Renal cortex interstitium (tissue), 15 donors: ENCODE measurements at places on chromosomes 6 and 20.

- DNase-seq = no peak
These were observed 134.8 kb downstream of the DTNBP1 start for GRCh38 chr6:15527838-15528617.

DNA sequence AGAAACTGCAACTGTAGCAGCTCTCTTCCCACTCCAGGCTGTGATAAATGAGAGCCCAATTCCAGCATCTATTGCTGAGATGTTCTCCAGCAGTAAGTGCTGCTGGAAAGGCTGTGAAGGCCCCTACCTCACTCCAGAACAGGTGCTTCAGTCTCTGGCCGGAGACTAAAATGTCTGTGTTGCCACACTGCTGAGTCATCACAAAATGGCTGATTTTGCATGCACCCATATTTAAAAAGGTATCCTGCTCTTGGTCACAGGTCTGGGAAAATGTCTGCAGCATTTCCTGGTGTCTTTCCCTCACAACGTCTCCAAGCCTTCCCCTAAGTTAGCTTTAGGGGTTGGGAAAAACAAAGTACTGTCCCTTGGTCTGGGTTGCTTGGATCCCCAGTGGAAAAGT, 95.1 kb downstream of the TPBG start:
- DNase-seq = no peak

GRCh38 chr6:134511984-134512683, 194.2 kb upstream of the SGK1 start:
- no peak for DNase-seq

- no peak for DNase-seq
These were observed 97.0 kb downstream of the SMAP1 start for GRCh38 chr6:70764706-70765105.

- DNase-seq = no peak
These were observed 489.3 kb upstream of the FLRT3 start for GRCh38 chr20:14826543-14827313.

DNA sequence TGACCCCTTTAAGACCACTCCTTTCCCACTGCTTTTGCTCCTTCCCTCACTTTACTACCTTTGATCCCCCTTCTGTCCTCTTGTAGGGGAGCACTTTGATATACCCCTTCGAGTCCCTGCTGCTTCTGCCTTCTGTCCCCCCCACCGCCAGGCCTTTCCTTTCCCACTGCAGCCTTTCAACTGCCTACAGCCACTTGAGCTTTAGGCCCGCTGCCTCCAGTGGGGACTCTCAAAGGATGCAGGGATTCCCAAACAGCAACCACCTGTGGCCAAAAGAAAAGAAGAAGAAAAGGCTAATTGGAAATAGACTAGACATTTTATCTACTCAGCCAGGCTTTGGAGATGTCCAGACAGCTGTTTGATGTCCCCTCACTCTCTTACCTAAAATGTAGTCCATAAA, 77.0 kb upstream of the DTNBP1 start:
- DNase-seq = no peak
